ENCODE measurements at places on chromosomes 12 and 14.

GRCh38 chr14:61528591-61529021, 166.7 kb upstream of the HIF1A start:
- DNase-seq: peak; percentile 74

GRCh38 chr12:104975587-104976343, 10.4 kb upstream of the NOPCHAP1 start:
- DNase-seq: no peak

GRCh38 chr12:65882486-65882885, 58.2 kb downstream of the HMGA2 start:
- DNase-seq: no peak

DNA sequence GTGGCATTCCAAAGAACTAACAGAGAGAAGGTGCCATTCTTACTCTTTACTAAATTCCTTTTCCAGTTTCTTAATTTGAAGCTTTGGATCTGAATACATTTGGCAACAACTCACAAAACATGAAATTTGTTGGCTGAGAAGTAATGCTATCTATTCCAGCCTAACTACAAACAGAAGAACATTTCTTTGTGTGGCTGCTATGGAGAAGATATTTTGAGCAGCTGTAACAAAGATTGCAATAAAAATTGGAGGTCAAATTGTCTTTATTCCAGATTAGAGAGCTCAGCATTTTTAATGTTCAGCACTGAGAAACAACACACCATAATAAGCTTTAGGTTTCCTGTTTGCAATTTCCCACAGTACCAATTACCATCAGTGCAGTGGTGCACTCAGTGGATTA, 835.8 kb upstream of the FLRT2 start:
- DNase-seq: no peak

Data from AG04450 (cell line).